ENCODE measurements at places on chromosomes 1 and 21.

DNA sequence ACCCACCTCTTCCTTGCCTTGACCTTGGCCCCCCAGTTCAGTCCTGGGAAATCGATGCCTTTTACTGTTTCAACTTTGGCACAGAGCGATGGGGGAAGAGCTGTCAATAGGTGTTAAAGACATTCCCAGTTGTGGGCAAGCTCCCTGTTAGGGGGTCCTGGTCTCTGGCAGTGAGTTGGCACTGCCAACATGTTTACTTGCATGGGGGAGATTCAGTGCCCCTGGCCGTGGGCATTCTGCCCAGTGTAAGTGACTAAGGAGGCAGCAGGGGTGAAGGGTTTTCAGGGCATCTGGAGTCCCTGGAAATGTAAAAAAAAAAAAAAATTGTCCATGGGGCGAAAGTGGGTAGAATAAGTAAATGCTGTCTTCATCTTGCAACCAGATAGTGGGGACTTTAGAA lies 407.0 kb downstream of the PTPRU start:
- DNase-seq: no peak

DNA sequence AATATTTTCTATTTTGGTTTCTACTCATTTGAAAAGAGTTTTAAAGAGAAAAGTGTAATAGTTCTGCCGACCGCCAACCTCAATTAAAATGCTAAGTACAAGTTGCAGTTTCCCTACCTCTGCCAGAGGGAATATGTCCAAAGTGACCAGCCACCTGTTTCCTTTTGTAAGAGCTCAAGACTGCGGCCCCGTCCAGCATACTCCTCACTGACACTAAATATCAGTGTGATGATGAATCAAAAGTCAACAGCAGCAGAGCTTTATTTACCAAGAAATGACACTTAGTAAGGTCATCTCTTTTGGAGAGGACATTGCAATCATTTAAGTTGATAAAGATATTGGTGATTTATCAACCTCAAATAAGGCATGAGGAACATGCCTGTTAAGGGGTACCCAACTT lies 57.4 kb upstream of the NRIP1 start:
- DNase-seq: no peak

DNA sequence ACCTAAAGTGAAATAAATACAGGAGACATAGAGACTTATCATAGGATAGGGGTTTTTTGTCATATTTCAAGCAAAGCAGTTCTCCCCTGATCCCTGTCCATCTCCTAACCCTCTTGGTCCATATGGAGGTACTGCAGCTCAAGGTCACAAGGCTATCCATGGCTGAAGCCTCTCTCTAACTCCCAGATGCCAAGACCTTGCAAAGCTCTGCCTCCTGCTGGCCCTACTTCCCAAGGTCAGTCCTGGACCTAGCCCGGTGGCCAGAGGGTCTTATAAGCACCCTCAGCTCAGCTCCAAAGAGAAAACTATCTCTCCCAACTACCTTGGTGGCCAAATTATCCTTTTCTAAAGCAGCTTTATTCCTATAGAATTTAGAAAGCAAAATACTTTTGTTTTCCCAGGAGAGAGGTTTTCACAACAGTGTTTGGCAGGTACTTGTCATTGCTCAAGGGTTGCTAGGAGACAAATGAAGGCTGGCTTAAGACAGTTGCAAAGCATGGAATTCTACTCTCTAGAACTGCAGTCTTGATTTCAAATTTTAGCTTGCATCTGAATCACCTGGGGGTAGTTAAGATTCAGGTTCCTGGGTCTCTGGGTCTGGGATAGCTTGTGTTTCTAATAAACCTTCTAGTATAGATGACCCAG lies 121.5 kb downstream of the XCL2 start:
- DNase-seq: no peak

- DNase-seq: no peak
Measured at GRCh38 chr1:44262816-44263567, 49.7 kb downstream of the DMAP1 start.

DNA sequence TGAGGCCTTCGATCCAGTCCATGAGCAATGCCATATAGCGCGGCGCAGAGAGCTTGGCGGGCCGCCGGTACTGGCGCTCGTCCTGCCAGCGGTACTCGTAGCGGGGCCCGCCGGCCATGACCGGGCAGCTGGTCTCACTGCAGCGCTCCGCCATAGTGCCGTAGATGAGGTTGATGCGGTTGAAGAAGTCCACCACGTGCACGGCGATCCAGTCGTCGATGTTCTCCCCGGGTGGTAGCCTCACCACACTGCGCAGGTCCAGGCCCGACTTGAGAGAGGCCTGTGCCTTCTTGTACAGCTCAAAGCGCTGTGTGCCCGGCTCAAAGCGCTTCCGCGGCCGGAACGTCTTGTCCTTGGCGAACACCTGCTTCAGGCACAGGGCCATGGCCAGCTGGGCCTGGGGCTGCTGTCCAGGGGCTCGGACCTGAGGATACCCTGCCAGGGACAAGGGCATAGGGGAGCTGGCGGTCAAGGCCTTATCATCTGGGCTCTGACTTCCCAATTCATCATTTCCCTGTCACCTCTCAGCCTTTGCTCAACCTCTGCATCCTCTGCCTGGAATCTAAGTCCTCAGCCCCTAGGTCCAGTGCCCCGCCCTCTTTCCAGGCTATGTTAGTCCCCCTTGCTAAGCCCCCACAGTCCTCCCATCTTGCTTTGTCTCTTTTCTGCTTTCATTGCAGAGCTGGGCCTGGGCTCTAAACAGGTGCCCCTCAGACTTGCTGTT lies 3.5 kb downstream of the MOB3C start:
- no peak for DNase-seq

- no peak for DNase-seq
Measured at GRCh38 chr1:226320930-226321329, 12.0 kb upstream of the LIN9 start.

DNA sequence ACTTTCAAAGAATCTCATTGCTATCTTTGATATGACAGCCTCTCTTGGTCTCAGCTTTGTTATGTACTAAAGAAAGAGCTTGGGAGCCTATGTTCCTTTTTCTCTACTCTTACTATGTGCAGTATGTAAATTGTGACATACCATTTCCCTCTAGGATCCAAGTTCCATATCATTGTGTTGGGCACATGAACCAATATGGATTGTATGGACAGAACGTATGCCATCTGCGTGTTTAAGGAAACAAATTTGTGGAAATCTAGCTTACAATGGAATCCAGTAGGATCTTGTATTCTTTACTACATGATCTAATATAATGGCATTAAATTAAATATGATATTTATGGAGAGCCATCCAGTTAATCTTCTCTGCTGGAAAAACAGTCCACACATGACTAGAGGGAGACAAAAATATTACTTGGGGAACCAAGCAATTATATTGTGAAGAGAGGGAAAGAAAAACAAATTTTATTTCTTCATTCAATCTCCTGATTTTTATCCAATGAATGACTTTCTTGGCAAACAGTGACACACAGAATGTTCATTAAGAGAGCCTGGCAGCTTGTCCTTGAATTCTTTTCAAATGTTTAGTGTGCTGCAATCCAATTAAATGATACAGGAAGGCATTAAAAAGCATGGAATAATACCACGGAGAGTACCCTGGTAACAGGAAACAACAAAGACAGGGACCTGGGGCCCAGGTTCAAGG lies 106.5 kb upstream of the DAB1 start:
- DNase-seq: no peak

GRCh38 chr1:221742555-221743415 lies 896 bp upstream of the DUSP10 start:
- DNase-seq: peak; percentile 54

- DNase-seq: no peak
Measured at GRCh38 chr1:234618737-234619049, 8.7 kb upstream of the IRF2BP2 start.

- DNase-seq: no peak
Measured at GRCh38 chr1:167202049-167202448, 18.6 kb upstream of the POU2F1 start.

GRCh38 chr1:208980605-208981004 lies 602.9 kb upstream of the CAMK1G start:
- DNase-seq: no peak

DNA sequence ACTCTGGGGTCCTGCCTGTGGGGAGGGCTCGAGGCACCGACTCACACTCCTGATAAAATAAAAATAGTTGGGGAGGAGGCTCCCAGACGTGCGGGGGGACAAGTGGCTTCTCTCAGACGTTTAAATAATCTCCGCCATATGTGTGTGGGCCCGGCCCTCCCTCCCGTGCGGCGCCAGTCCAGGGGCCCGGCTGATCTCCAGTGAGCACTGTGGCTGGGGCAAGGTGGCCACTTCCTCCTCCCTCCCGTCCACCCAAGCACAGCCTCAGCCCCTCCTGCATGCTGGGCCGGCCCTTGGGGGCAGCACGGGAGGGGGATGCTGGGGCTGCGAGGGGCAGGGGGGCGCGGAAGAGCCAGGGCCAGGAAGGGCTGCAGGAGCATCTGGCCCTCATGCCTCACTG lies 4.0 kb upstream of the PLCH2 start:
- DNase-seq: no peak

GRCh38 chr1:119083479-119083878 lies 57.0 kb downstream of the WARS2 start:
- DNase-seq: no peak

DNA sequence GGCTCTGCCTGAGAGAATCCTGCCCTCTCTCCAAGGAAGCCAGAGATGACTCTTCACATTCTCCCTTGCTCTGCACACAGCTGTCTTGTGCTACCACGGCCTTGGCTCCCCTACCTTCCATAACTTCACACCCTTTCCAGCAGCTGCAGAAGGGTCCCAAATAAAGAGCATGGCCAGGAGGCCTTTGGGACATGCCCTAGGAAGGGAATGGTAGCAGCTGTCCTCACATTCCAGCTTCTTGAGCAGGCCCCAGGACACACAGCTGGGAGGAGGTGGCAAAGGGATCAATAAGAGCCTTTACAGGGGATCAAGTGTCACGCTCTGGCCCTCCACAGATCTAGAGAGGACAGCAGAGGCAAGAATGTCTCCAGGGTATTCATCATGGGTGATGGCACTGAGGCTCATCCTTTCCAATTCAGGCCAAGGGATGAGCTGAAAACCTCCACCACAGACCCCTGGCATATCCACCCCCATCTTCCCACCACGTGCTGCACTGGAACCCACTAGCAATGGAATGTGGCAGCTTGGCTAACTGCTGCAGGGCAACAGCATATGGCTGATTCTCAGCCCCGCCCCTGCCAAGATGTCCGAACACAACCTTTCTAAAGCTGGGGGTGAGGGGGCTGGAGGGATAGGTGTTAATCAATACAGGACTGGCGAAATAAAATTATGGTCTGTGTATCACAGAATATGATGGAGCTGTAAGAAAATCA lies 17.8 kb upstream of the RAB29 start:
- DNase-seq: no peak

DNA sequence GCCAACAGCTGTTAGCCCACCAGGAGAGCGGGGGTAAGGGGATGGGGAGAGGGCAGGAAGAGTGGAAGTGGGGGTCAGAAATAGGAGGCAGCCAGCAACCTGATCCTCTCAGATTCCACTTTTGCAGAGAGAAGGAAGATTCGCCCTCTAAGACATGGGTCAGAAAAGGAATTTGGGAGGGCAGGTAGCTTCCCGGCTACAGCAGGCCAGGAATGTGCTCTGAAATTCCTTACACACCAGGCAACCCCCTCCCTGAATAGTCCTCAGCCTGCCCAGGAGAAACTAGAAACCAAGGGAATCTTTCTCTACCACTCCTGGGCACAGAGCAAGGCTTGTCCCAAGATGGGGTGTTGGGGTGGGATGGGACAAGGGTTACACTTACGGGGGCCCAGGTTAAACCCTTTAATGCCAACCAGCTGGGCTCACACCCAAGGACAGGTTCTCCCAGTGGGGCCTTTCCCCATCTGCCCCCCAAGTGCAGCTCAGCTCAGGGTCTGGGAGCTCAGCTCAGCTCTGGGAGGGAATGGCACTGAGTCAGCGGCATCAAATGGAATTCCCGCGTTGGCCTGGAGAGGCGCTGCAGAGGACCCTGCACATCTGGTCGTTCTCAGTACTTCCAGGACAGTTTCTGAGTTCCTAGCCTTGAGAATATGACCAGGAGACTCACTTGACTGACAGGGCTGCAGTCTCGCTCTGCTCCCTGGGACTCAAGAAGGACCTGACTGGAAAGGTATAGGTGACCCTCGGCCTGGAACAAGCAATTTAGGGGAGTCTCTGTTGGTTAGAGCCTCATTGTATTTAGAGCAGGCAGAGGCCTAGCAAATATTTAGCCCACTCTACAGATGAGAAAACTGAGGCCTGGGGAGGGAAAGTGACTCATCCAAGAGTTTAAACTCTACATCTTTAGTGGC lies 761 bp downstream of the TNNT2 start:
- DNase-seq: no peak

- no peak for DNase-seq
Measured at GRCh38 chr1:21955501-21956281, 18.6 kb upstream of the HSPG2 start.

- no peak for DNase-seq
Measured at GRCh38 chr1:38740487-38740886, 119.1 kb downstream of the RRAGC start.

GRCh38 chr1:202201971-202202370 lies 8.4 kb downstream of the LGR6 start:
- no peak for DNase-seq
